Cortex of kidney (tissue), 1 donor: ENCODE measurements at places on chromosomes 7 and 10.

- DNase-seq = no peak
Observed at GRCh38 chr10:48287417-48288391, 13.2 kb upstream of the FRMPD2 start.

- DNase-seq = no peak
Observed at GRCh38 chr7:134890246-134891240, 95.8 kb upstream of the AGBL3 start.

DNA sequence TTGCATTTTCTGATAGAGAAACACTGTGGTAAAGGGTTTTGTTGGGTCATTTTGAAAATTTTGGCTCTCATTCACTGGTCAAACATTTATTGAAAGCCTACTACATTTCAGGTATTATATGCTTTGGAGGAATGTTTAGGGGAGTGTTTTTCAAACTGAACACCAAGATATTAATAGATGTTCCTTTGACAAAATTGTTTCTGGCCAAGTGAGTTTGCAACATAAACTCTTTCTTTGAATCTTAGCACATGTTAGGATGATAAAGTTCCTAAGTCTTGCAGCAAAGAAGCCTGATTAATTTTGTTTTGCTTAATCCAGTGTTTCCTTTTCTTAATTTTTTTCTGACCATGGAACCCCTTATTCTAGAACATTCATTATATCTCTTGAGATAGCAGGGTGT lies 232.5 kb upstream of the PHYHIPL start:
- no peak for DNase-seq

- no peak for DNase-seq
Observed at GRCh38 chr7:3916146-3916545, 615.1 kb downstream of the SDK1 start.

GRCh38 chr10:89301232-89301631 lies 614 bp upstream of the IFIT2 start:
- no peak for DNase-seq

- no peak for DNase-seq
Observed at GRCh38 chr7:1702652-1703051, 32.6 kb downstream of the ELFN1 start.
